ENCODE measurements at places on chromosomes 6 and 20. TPM values are rescaled to one million over a fixed set of nuclear protein-coding genes. Genes with fewer than 3 reads are reported as not detected.

DNA sequence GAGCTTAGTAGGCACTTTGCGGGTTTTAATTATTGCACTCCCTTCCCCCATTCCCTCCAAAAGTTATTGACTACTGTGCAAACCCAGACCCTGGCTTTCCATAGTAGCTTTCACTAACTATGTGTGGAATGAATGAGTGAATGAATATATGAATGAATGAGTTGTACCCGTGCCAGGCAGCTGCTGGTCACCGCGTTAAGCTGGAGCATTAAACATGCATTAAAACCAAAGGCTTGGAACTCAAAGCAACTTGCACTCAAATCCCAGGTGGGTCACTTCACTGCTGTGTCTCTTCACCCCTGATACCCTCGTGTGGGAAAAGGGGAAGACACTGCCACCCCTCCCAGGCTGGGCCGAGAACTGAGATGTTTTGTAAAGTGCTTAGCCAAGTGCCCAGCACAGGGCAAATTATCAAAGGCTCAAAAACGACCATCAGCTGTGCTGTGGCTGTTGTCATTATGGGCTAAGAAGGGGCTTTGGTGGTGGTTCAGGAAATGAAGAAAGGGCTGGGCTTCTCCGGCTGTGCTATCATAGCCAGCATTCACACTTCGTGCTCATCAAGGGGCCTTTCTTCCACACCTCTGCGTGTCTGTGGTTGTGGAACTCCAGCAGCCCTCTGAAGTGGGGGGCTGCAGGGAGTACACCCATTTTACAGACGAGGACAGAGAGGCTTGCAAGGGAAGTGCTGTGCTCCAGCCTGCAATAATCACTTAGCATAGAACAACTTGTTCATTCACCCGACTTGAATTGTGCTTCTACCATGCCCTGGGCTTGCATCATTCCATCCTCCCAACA is 60.2 kb upstream of the STX16 start:
- DNase-seq = no peak
- no peak overlapping the region for H3K27ac ChIP-seq
- no peaks in the 10 kb centered on the region for H3K36me3 ChIP-seq
- no peak overlapping the region for H3K4me3 ChIP-seq
- H3K4me1 ChIP-seq = no peaks in the 10 kb centered on the region

The PGBD1 gene
- 5.6 TPM for total RNA-seq

- DNase-seq = no peak
- no peaks in the 10 kb centered on the region for H3K36me3 ChIP-seq
- H3K27me3 ChIP-seq = no peaks in the 10 kb centered on the region
- H3K4me1 ChIP-seq = no peaks in the 10 kb centered on the region
- no peak overlapping the region for H3K27ac ChIP-seq
These were observed 57.5 kb downstream of the ILRUN start for GRCh38 chr6:34638834-34639736.

The NRN1 gene
- under 0.01 TPM for total RNA-seq

GRCh38 chr6:130229645-130230044 is 6.9 kb upstream of the SAMD3 start:
- H3K4me3 ChIP-seq = no peak overlapping the region
- no peaks in the 10 kb centered on the region for H3K4me1 ChIP-seq
- no peaks in the 10 kb centered on the region for H3K27me3 ChIP-seq
- no peak overlapping the region for H3K27ac ChIP-seq
- no peaks in the 10 kb centered on the region for H3K36me3 ChIP-seq

DNA sequence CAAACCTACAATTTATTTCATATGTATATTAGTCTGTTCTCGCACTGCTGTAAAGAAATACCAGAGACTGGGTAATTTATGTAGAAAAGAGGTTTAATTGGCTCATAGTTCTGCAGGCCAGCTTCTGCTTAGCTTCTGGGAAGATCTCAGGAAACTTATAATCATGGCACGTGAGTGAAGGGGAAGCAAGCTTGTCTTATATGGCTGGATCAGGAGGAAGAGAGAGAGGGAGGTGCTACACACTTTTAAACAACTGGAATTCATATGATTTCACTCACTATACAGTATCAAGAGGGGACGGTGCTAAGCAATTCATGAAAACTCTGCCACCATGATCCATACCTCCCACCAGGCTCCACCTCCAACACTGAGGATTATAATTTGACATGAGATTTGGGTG is 29.9 kb downstream of the PHACTR2 start:
- no peak overlapping the region for H3K4me3 ChIP-seq
- no peaks in the 10 kb centered on the region for H3K4me1 ChIP-seq
- no peak for DNase-seq
- no peaks in the 10 kb centered on the region for H3K27me3 ChIP-seq
- H3K27ac ChIP-seq = no peak overlapping the region

The PHACTR1 gene
- 0.26 TPM for total RNA-seq

DNA sequence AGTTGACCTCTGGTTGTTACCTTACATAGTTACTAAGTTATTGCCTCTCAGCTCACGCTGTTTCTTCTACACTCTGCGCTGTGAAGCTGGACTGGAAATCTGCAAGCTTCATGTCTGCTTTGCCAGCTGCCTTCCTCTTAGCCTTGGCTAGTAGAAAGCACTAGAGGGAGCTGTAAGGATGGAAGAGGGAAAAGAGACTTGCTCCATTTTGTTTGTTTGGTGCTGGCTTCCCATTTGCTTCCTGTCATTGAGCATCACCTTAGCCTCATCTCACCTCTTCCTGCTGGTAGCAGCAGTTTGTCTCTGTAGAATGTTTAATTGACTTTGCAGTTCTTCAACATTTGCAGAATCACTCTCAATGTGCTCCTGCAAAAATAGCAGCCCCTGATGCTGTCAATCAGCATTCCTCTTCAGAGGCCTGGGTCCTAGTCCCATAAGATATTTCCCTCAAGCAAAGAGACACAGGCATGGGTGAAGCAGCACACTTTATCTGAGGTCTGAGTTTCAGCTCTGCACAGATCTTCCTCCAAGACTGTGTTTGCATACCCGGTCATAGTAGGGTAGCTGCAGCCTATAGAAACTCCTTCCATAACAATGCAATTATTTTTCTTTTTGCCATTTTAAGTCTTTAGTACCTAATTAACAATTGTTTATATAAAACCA is 302.2 kb upstream of the EPHA7 start:
- no peak overlapping the region for H3K4me3 ChIP-seq
- DNase-seq = peak; percentile 67
- no peak overlapping the region for H3K27ac ChIP-seq

- H3K4me1 ChIP-seq = no peaks in the 10 kb centered on the region
- H3K27me3 ChIP-seq = no peaks in the 10 kb centered on the region
- DNase-seq = no peak
- H3K4me3 ChIP-seq = no peak overlapping the region
These were observed 30.5 kb downstream of the NFATC2 start for GRCh38 chr20:51511861-51512619.

GRCh38 chr6:99458319-99458718 is 33.2 kb upstream of the PNISR start:
- DNase-seq = peak; percentile 34
- H3K4me3 ChIP-seq = no peak overlapping the region
- no peak overlapping the region for H3K27ac ChIP-seq

- no peaks in the 10 kb centered on the region for H3K36me3 ChIP-seq
- H3K4me3 ChIP-seq = no peak overlapping the region
- no peak overlapping the region for H3K27ac ChIP-seq
- no peaks in the 10 kb centered on the region for H3K4me1 ChIP-seq
These were observed 2.2 kb downstream of the NKX2-4 start for GRCh38 chr20:21395051-21395665.

DNA sequence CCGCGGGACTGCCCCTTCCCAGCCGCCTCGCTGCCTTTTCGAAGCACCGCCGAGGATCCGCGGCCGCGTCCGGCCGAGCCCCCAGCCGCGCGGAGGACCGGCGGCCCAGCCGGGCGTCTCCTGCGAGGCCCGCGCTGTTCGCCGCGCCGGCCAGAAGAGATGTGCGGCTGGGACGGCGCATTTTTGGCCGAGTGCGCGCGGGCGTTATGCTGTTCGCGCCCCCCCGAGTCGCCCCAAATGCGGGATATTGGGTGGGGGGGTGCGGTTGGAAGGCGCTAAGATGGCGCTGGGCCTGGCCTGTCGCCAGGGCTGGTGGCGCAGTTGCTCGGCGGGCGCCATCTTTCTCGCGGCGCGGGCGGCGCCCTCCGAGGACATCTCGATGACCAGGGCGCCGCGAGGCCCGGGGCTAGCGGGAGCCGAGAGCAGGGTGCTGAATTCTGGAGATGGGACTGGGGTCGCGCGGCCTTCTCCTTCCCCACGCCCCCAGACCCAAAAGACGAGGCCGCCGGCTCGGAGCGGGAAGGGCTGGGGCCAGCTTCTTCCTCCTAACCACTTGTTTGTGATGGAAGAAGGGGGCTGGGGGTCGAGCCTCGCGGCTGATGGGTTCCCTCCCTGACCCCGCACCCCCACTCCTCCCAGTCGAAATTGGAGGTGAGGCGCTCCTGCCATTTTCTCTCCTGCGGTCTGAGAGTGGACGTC is 1.5 kb downstream of the BICRAL start:
- H3K27ac ChIP-seq = peak overlapping the region; percentile 96
- peak; percentile 56 for DNase-seq
- no peaks in the 10 kb centered on the region for H3K27me3 ChIP-seq

DNA sequence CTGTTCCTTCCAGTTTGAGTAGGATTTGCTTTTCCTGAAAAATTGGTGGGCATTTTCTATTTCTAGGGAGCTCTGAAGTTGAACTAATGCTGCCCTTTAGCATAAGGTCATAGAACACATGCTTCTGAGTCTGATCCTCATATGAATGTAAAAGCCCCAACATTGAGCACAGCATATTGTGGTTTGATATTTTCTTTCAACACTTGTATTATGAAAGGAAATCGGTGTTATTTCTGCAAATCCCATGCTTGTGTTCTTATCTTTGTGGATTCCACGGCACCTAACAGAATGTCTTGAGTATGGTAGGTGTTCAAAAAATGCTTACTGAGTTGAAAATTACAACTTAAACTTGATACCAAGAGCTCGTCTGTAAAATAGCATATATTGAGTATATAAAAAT is 85.8 kb downstream of the TRMT11 start:
- peaks cover under 1% of the 10 kb centered on the region for H3K4me1 ChIP-seq
- no peak overlapping the region for H3K27ac ChIP-seq
- no peak overlapping the region for H3K4me3 ChIP-seq
- H3K36me3 ChIP-seq = no peaks in the 10 kb centered on the region

DNA sequence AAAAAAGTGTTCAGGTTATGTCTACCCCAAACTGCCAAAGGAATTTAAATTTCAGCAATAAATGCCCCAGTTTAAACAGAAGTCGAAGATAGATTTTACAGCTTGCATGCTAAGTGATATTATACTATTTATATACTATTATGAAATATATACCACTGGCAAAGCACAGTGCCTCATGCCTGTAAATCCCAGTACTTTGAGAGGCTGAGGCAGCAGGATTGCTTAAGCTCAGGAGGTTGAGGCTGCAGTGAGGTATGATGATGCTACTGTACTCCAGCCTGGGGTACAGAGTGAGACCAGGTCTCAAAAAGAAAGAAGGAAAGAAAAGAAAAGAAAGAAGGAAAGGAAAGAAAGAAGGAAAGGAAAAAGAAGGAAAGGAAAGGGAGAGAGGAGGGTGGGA is 102.1 kb downstream of the MTFR2 start:
- H3K27ac ChIP-seq = no peak overlapping the region
- no peak overlapping the region for H3K4me3 ChIP-seq
- no peaks in the 10 kb centered on the region for H3K36me3 ChIP-seq
- DNase-seq = no peak

The TFAP2A gene
- not detected for total RNA-seq

The SUMO4 gene
- 1.0 TPM for total RNA-seq

All from fibroblast of lung (primary cell).